ENCODE measurements at places on chromosomes 11 and 22.
A peak's percentile ranks its signal among the peaks of the same experiment; 100 is the strongest.

- DNase-seq: no peak
Observed at GRCh38 chr22:38715176-38715764, 9.5 kb downstream of the GTPBP1 start.

GRCh38 chr11:130279989-130280388 lies 34.7 kb downstream of the ZBTB44 start:
- no peak for DNase-seq

DNA sequence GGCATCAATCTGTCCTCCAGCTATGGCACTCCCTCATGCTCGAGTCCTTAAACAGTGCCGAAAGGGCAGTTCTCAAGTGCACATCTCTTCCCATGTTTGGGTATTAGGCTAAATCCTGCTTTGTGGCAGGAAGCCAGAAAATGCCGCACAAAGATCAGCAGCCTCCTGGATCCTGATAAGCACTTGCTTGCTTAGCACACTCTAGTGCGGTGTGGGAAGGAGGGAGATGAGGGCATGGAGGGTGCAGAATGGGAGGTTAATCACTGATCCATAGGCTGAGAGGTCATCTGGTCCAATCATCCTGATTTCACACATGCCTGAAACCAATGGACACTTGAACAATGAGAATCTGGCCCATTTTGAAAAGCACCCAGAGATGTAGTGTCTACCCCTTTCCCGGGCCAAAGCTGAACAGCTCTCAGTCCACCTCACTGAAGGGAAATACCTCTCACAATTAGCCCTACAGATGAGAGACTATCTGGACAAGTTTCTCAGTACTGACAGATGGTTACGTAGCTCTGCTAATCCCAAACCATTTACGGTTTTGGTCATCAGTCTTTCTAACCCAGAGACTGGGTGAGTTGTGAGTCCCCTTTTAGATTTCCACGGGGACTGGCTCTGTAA lies 29.8 kb upstream of the CHRM4 start:
- no peak for DNase-seq

- DNase-seq: peak; percentile 66
Observed at GRCh38 chr22:38114484-38115398, 4.3 kb upstream of the BAIAP2L2 start.
